ENCODE measurements at places on chromosomes 6 and 20. TPM values are rescaled to one million over a fixed set of nuclear protein-coding genes. Genes with fewer than 3 reads are reported as not detected.

Gene TENT5A
- 27.5 TPM for total RNA-seq

Gene IRF4
- total RNA-seq, result 1.1 TPM

Gene LTB
- total RNA-seq, result 0.76 TPM

Gene MEI4
- total RNA-seq, result not detected

Gene EYA4
- total RNA-seq, result 3.4 TPM

Gene SPATS1
- not detected for total RNA-seq

- no peak for DNase-seq
- H3K4me1 ChIP-seq, result peaks cover 3% of the 10 kb centered on the region
- H3K27me3 ChIP-seq, result no peaks in the 10 kb centered on the region
- no peak overlapping the region for H3K4me3 ChIP-seq
Observed at GRCh38 chr6:146957181-146958093, 246.8 kb upstream of the STXBP5 start.

DNA sequence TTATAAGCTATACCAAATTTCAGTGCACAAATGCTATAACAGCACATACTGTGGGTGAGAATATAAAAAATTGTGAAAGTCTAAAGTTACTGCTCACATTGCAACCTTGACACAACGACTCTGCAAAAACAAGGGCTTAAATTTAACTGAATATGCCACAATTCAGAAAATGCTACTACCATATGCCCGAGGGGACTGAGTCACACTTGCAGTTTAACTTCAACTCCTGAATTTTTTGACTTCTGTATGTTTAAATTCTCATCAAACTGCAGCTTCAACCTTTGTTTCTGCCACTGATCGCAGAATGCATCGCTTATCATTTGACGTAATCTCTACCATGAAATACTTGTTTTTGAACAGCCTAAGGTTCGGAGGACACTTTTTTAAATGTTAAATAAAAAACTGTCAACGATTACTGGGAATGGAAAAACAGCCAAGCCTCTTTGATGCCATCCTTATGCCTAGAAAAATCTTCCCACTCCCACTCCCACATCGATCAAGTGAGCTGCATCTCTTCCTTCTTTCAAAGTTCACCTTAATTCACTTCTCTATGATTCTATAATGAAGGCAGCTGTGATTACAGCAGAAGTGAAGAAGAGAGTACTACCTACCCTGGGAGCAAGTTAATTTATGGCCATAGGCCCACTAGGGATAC is 136.5 kb downstream of the ATXN1 start:
- H3K27ac ChIP-seq, result no peak overlapping the region
- H3K4me3 ChIP-seq, result no peak overlapping the region
- H3K4me1 ChIP-seq, result no peaks in the 10 kb centered on the region
- H3K27me3 ChIP-seq, result no peaks in the 10 kb centered on the region

DNA sequence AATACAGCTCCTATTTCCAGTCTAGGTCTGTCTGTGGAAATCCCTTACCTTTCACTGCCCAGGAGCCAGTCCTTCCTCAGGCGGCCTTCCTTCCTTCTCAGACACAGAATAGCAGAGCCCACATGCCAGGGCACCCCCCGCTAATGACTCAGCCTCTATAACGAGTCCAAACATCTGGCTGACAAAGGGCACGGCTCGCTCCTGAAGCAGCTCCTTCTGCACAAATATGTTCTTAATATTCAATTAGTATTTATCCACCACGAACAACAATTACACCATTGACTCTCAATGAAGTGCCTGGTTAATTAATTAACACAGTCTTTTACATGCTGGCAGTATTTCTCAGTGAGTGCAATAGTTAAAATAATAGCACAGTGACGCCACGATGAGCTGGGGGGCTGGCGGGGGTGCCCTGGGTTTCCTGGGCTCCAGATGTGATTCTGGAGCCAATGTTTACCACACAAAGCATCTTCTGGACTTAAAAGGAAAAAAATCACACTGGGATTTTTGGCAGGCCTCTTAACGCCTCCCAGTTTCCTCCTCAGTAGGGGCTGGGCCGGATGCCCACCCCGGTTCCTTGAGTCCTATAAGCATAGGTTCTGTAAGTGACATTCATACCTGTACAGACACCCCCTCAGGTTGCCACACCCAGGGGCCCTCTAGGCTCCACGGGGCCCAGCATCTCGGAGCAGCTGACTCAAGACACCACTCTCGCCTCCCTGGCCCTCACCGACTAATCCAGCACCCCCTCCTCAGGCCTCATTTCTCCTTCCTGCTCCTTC is 158.6 kb upstream of the MLN start:
- H3K4me1 ChIP-seq, result no peaks in the 10 kb centered on the region
- no peaks in the 10 kb centered on the region for H3K27me3 ChIP-seq
- H3K4me3 ChIP-seq, result no peak overlapping the region
- no peak overlapping the region for H3K27ac ChIP-seq
- no peaks in the 10 kb centered on the region for H3K36me3 ChIP-seq

GRCh38 chr6:106508834-106509233 is 120.5 kb downstream of the RTN4IP1 start:
- no peaks in the 10 kb centered on the region for H3K27me3 ChIP-seq
- H3K4me1 ChIP-seq, result no peaks in the 10 kb centered on the region
- no peak overlapping the region for H3K4me3 ChIP-seq

DNA sequence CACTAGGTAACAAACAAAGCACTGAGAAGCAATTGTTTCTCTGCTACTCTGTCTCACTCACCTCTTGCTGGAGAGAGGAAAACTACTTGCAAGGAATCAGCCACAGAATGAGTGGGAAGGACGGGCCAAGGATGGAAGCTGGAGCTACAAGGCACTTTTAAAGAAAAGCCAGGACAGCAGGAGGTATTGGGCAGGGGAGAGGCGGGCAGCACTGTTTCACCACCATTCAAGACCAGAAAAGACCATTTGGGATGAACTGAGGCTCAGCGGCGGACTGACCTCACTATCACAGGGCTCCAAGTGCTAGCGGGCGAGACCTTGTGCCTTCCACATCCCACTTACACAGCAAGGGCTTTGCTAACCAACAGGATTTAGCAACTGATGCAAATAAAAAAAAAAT is 137.4 kb downstream of the IPCEF1 start:
- H3K36me3 ChIP-seq, result no peaks in the 10 kb centered on the region
- no peak overlapping the region for H3K27ac ChIP-seq
- H3K27me3 ChIP-seq, result no peaks in the 10 kb centered on the region
- no peak for DNase-seq

DNA sequence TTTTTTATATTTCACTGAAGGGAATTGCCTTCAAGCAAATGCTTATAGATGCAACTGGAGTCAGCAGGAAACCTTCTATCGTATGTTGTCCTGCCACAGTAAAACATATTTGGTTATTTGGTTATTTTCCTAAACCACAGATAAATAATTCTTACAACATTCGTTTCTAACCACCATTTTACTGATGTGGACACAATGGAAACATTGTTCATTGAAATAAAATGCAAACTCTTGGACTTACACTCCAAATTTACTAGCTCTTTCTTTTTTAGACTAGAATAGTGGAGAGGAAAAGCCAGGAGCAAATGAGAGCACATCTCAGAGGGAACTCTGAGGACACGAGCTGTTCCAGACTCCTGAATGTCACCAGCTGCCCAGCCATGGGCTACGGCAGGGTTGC is 114.8 kb downstream of the RPS12 start:
- H3K4me3 ChIP-seq, result no peak overlapping the region
- H3K27me3 ChIP-seq, result no peaks in the 10 kb centered on the region
- DNase-seq, result no peak
- H3K4me1 ChIP-seq, result no peaks in the 10 kb centered on the region

DNA sequence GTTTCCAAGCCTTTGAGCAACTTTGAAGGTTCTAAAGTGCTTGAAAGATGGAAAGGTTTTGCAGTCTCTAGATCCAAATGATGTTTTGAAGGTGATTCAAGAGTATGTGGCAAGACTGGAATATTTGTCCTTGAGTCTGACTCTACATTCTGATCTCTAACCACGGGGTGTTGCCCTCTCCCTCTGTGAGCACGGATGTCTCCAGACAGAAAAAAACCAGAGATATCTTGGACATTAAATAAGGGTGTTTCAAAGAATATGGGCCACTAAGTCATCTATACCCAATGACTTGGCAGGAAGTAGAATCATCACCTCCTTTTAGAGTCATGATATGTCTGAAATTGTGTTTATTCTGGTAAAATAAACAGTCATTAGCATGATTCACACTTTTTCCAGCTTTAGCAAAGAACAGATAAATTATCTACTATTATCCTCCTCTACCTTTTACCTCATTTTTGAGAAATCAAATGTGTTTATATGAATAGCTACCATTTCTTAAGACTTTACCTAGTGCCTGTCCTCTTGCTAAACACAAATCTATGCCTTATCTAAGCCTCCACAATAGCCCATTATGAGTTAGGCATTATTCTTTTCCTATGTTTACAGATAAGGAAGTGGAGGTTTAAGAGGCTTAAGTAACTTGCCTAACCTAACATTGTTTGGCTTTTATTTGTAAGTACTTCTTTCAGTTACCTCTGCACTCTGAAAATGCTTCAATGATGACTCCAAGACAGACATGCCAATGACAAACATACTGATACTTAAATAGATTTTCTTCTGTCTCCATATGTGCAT is 384.4 kb downstream of the BMP2 start:
- no peaks in the 10 kb centered on the region for H3K36me3 ChIP-seq
- H3K4me3 ChIP-seq, result no peak overlapping the region
- H3K4me1 ChIP-seq, result no peaks in the 10 kb centered on the region
- no peak for DNase-seq
- H3K27ac ChIP-seq, result no peak overlapping the region
- H3K27me3 ChIP-seq, result no peaks in the 10 kb centered on the region

GRCh38 chr6:12567682-12568081 is 148.9 kb upstream of the PHACTR1 start:
- H3K27me3 ChIP-seq, result no peaks in the 10 kb centered on the region
- no peak overlapping the region for H3K4me3 ChIP-seq
- DNase-seq, result no peak
- H3K27ac ChIP-seq, result no peak overlapping the region

DNA sequence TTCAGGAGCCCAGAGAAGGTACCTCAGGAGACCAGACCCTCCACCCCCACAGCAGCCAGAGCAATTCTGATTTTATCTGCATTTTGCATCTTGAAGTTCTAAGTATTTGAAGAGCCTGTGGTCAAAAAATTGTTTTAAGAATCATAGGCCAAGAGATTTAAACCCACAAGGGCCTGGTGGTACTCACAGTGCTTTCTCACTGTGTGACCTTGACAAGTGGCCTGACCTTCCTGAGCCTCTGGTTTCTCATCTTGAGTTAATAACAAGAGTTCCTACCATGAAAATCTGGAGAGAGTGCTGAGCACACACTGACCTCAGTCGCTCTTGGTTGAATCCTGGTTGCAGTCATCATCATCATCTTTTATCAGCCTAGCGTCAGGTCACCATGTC is 45.4 kb upstream of the ID1 start:
- no peak overlapping the region for H3K4me3 ChIP-seq
- H3K4me1 ChIP-seq, result no peaks in the 10 kb centered on the region
- no peak for DNase-seq
- peak overlapping the region; percentile 20 for H3K27ac ChIP-seq
